ENCODE measurements at places on chromosomes 6 and 20.

DNA sequence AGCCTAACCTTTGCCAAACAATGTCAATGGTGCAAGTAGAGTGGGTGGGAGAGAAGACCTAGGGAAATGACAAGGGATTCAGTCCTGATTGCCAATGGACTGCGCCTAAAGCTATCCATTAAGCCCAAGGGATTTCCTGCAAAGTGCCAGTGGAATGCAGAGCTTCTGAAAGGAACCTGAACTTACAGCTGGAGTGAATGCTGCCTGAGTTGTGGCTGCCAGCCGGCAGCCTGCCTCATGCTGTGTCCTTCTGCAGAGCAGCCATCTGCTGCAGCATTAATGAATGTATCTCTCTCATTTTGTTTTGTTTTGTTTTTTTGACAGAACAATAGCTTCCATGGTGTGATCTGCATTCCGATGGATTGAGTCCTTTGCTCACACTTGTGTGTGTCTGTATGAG is 44.7 kb downstream of the SLC35F1 start:
- no peak for DNase-seq

DNA sequence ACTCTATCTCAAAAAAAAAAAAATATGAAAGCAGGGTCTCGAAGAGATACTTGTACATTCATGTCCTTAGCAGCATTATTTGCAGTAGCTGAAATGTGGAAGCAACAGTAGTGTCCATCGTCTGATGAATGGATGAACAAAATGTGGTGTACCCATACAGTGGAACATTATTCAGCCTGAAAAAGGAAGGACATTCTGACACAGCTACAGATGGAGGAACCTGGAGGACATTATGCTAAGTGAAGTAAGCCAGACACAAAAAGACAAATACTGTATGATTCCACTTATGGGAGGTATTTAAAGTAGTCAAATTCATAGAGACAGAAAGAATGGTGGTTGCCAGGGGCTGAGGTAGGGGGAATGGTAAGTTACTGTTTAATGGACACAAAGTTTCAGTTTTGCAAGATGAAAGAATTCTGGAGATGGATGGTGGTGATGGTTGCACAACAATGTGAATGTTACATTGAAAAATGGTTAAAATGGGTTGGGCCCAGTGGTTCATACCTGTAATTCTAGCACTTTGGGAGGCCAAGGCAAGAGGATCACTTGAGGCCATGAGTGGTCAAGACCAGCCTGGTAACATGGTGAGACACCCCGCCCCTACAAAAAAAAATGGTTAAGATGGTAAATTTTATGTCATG is 11.8 kb upstream of the TULP1 start:
- no peak for DNase-seq

DNA sequence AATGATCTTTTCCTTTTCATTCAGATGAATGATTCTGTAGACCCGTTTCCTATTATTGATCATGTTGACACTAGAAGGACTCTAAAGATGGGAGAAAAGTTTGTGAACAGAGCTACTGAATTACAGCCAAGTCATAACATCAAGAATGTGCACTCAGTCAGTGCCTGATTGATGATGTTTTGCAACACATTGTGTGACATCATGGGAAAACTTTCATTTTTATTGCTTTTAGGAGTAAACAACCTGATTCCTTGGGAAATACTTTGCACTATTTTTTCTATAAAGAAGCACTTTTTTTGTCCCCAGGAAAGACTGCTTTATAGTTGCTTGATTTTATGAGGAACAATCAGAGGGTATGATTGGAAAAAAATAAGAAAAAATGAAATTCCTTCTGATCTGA is 383.8 kb upstream of the JAG1 start:
- DNase-seq = no peak

GRCh38 chr6:79469376-79470246 is 67.6 kb downstream of the LCA5 start:
- no peak for DNase-seq
